ENCODE measurements at places on chromosomes 7 and 10. TPM values are rescaled to one million over a fixed set of nuclear protein-coding genes. Genes with fewer than 3 reads are reported as not detected.

- no peak for DNase-seq
These were observed 44.7 kb downstream of the RBM17 start for GRCh38 chr10:6133331-6134098.

- DNase-seq = no peak
These were observed 273.1 kb downstream of the AUTS2 start for GRCh38 chr7:69871213-69871885.

- no peak for DNase-seq
These were observed 384 bp upstream of the TMEM229A start for GRCh38 chr7:124033095-124033806.

Gene C10orf62
- polyA plus RNA-seq = 0.09 TPM

DNA sequence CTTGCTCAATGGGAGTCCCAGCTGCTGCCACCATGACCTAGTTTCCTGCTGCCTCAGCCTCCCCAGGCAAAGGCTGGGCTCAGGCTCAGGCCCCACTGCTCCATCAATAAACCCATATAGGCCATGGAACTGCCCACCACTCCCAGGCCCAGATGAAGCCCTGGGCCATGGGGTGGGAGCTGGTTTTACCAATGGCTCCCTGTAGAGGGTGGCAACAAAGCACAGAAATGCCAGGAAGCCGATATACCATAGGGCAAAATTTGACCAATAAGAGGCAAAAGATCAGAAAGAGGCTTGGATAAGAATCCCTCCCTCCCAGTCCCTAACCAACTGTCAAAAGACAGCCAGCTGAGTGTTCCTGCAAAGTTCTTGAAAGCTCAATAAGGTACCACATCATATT, 101.8 kb upstream of the DOCK1 start:
- no peak for DNase-seq

Gene SHTN1
- polyA plus RNA-seq = 37.2 TPM

- DNase-seq = peak; percentile 22
These were observed 228.3 kb upstream of the NPVF start for GRCh38 chr7:25456467-25457171.

GRCh38 chr10:52210161-52210560, 103.9 kb upstream of the DKK1 start:
- no peak for DNase-seq

GRCh38 chr10:70119623-70120022, 13.0 kb downstream of the AIFM2 start:
- no peak for DNase-seq

All from large intestine (tissue), 12 donors.